ENCODE measurements at places on chromosomes 7 and 10. TPM values are rescaled to one million over a fixed set of nuclear protein-coding genes. Genes with fewer than 3 reads are reported as not detected.

DNA sequence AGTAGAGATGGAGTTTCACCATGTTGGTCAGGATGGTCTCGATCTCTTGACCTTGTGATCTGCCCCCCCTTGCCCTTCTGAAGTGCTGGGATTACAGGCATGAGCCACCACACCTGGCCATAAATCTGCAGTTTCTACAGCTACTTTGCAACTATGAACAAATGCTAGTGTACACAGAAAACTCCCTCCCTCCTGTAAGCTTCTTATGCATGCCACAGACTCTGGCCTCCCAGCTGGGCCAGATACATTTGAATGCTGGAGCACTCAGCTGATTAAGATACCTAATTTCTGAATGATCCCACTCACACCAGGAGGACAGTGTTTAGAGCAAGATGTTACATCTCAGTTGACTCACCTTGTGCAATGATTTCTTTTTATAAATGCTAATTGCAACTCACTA is 486.2 kb downstream of the KCNMA1 start:
- DNase-seq, result no peak

DNA sequence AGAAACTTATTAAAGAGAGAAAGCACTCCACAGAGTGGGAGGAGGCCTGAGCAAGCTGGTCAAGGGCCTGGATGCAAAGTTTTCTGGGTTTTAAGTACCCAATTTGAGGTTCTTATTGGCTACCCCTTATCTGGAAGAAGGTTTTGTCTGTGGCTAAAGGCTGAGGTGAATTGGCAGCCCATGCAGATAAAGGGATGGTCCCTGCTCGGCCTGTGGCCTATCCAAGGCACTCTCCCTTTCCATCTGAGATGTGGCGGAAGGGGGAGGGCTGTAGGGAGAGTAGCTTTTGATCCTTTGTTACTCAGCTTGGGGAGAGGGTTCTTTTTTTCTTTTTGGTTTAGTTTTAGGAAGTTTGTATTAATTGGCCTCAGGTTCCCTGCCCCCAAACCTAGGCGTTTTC is 465.1 kb downstream of the ATRNL1 start:
- DNase-seq, result no peak

- no peak for DNase-seq
These were observed 322.0 kb downstream of the FRMD4A start for GRCh38 chr10:14008740-14009080.

- no peak for DNase-seq
These were observed 12.9 kb upstream of the SNX10 start for GRCh38 chr7:26278770-26279169.

DNA sequence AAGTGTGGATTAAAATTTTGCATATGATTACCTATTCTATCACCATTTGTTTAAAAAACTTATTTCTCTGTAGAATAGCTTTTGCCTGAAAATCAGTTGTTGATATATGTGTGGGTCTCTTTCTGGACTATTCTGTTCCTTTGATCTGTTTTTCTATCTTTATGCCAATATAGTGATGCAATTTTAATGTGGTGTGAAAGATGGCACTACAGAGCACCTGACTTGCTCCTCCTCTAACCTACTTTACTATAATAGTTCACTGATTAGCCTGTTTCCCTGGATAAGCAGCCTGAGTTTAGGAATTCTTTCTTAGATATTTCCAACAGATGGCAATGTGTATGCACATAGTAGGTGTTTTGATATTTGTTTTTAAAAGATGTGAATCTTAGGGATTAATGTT is 294.5 kb downstream of the AUTS2 start:
- no peak for DNase-seq

- DNase-seq, result no peak
These were observed 141.0 kb upstream of the COL1A2 start for GRCh38 chr7:94253686-94254085.

Gene PTN
- 0.38 TPM for total RNA-seq

Data from left lobe of liver (tissue), 2 donors.